ENCODE measurements at places on chromosomes 13 and 19.
A peak's percentile ranks its signal among the peaks of the same experiment; 100 is the strongest.

DNA sequence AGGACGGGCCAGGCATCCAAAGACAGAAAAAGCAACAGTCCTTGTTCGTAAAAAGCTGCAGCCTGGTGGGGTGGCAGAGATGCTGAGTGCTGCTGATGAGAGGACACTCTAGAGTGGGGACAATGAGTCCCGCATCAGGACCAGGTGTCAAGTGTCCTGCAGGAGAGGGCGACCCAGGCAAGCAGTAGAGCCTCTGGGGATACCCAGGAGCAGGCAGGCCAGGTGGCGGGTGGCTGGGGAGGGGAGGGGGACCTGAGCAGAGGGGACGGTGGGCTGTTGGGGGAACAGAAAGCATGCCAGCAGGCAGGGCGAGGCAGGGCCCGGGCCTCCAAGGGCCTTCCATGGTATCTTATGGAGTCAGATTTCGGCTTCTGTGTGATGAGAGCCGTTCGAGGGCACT lies 35.8 kb downstream of the GGACT start:
- no peak for DNase-seq

DNA sequence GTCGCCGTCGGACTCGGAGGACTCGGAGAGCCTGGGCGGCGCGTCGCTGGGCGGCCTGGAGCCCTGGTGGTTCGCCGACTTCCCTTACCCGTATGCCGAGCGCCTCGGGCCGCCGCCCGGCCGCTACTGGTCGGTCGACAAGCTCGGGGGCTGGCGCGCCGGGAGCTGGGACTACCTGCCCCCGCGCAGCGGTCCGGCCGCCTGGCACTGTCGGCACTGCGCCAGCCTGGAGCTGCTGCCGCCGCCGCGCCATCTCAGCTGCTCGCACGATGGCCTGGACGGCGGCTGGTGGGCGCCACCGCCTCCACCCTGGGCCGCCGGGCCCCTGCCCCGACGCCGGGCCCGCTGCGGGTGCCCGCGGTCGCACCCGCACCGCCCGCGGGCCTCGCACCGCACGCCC lies 2.5 kb upstream of the GRWD1 start:
- DNase-seq: peak; percentile 34

DNA sequence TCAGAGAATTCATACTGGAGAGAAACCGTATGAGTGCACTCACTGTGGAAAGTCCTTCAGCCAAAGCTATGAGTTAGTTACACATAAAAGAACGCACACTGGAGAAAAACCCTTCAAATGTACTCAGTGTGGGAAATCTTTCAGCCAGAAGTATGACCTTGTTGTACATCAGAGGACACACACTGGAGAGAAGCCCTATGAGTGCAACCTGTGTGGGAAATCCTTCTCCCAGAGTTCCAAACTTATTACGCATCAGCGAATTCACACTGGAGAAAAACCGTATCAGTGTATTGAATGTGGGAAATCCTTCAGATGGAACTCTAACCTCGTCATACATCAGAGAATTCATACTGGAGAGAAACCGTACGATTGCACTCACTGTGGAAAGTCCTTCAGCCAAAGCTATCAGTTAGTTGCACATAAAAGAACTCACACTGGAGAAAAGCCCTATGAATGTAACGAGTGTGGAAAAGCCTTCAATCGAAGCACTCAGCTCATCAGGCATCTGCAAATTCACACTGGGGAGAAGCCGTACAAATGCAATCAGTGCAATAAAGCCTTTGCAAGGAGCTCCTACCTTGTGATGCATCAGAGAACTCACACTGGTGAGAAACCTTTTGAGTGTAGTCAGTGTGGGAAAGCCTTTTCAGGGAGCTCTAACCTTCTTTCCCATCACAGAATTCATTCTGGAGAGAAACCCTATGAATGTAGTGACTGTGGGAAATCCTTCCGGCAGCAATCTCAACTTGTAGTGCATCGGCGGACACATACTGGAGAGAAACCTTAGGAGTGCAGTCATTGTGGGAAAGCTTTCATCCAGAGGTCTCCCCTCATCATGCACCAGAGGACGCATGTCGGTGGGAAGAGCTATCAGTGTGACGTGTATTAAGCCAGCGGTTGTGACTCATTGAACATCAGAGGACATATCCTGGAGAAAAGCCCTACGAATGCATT lies 16.5 kb upstream of the ZNF8 start:
- no peak for DNase-seq

DNA sequence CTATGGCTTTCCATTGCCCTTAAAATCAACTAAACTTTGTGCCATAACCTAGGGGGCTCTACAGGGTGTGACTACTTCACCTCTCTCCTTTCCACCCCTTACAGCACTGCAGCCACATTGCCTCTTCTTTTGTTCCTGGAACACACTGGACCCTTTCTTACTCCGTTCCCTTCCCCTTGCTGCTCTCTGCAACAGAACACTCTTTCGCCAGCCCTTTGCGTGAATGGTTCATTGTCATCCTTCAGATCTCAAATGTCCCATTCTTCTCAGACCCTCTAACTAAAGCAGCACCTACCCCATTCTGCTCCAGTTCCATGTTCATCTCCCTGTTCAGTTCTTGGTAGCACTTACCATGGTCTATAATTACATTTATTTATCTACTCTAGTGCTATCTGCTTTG lies 208.3 kb downstream of the OXGR1 start:
- DNase-seq: no peak

- no peak for DNase-seq
Measured at GRCh38 chr19:2715470-2716274, 5.5 kb downstream of the DIRAS1 start.

GRCh38 chr13:109584844-109585361 lies 201.5 kb downstream of the IRS2 start:
- DNase-seq: no peak

DNA sequence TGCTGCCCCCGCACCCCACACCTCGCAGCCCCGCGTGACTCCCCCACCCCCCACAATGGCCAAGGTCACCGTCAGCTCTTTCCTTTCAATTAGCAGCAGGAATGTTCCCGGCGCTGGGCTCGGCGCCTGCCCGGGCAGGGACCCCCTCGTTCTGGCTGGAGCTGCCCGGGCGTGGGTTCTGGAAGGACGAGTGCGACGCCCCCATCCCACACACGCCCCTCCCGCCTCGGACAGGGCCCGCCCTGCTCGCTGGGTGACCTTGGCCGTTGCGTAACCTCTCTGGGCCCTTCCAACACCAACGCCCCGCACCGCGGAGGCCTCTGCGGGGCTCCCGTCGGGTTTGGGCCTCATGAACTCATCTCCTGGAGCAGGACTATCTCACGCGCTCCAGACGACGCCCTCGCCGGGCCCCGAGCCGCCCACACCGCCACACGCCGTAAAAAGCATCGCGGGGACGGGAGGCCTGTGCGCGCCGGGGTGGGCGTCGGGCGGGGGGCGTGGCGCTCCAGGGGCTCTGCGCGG lies 10.3 kb downstream of the PALM start:
- DNase-seq: peak; percentile 45

GRCh38 chr13:43432958-43433357 lies 353.8 kb downstream of the ENOX1 start:
- DNase-seq: no peak

- DNase-seq: no peak
Measured at GRCh38 chr13:74869846-74870245, 612.1 kb downstream of the TBC1D4 start.

- no peak for DNase-seq
Measured at GRCh38 chr19:47786566-47786965, 8.1 kb downstream of the SELENOW start.

GRCh38 chr13:44040818-44041100 lies 161.1 kb downstream of the LACC1 start:
- no peak for DNase-seq

DNA sequence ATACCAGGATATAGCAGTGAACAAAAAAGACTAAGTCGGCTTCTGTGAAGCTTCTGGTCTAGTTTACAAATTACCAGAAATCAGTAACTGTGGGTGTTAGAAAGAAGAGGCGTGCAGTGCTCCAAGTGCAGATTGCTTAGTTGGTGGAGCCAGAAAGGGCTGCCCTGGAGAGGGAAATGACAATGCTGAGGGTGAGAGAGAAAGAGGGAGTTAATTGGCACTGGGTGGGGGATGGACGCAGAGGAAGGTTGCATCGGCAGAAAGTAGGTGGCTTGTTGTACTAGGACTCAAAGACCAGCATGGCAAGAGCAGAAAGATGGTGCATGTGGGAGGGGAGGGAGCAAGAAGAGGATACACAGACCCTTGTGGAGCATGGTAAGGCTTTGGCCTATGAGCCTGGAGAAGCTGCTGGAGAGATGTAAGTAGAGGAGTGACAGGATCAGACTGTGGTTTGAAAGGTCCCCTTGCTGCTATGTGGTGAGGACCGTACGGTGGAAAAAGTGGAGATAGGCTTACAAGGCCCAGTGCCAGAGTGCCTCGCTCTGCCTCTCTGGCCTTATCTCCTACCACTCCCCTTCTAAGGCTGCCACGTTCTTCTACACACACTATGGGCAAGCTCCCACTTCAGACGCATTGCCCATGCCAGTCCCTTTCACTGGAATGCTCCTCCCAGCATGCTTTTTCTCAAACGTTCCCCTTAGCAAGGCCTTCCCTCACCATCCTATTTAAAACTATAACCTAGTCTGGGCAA lies 13.5 kb downstream of the SMG9 start:
- DNase-seq: no peak

DNA sequence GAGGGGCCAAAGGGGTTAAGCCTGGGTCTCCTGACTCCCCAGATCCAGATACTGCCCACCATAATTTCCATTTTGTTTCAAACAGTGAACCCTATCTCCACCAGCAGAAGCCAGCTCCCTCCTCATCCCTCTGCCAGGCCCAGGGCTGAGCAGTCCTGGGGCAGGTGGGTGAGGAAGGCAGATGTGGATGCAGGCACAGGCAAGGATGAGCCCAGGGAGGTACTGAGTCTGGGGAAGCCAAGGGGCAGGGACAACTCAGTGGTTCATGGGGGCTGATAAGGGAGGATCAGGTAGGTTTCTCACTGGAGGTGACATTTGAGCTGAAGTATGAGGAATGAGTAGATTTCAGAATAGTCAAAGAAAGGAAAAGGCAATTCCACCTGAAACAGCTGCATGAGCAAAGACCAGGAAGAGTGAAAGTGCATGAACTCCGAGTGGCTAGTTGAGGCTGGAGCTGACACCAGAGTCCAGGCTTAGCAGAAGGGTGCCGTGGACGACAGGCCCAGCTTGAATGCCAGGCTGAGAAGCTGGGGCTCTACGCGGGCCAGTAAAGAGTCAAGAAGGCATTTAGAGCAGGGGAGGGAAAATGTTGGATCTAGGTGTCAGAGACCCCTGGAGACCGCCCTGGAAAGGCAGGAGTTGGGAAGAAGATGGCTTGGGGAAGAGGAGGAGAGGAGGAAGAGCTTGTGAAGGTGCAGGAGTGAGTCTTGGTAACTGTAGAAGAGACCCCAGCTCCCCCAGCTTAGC lies 10.3 kb downstream of the CIC start:
- no peak for DNase-seq

DNA sequence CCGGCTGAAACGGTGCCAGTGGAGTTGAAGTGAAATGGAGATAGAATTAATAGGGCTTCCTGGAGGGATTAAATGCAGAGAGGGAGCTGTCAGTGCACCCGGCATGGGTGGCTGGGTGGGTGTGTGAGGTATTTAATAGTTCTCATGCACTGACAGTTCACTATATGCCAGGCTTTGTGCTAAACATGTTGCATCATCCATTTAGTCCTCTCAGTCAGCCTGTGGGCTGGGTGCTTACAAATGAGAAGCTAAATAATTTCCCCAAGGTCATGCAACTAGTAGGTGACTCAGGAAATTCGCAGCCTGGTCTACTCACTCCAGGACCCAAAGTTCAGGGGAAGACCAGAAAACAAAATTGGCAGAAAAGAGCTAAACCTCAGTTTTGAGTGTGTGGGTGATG lies 63.5 kb upstream of the SPATA13 start:
- peak; percentile 64 for DNase-seq

- DNase-seq: peak; percentile 38
Measured at GRCh38 chr13:36436811-36437210, 4.5 kb downstream of the CCNA1 start.

DNA sequence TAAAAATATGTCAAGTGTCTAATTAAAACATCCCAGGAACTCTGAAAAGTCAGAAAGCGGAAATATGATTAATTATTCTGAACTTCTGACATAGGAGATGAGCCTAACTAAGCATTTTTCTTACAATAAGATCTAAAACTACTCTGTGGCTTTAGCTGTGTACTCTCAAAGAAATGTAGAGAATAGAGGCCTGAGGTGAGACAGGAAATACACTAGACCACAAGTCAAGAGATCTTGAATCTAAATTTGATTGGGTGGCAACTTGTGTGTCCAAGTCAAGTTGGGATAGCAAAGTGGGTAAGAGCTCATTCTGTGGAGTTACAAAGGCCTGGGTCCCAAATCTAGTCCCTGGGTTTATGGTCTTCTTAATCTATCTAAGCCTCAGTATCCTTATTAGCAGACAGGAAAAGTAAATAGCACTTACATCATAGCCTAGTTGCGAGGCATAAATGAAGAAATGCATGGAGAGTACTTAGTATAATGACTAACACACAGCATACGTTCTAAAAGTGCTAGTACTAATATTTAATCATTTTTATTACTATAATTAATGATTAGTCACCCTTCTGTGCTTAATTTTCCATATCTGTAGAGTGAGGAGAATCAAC lies 9.4 kb upstream of the LRRC63 start:
- no peak for DNase-seq

DNA sequence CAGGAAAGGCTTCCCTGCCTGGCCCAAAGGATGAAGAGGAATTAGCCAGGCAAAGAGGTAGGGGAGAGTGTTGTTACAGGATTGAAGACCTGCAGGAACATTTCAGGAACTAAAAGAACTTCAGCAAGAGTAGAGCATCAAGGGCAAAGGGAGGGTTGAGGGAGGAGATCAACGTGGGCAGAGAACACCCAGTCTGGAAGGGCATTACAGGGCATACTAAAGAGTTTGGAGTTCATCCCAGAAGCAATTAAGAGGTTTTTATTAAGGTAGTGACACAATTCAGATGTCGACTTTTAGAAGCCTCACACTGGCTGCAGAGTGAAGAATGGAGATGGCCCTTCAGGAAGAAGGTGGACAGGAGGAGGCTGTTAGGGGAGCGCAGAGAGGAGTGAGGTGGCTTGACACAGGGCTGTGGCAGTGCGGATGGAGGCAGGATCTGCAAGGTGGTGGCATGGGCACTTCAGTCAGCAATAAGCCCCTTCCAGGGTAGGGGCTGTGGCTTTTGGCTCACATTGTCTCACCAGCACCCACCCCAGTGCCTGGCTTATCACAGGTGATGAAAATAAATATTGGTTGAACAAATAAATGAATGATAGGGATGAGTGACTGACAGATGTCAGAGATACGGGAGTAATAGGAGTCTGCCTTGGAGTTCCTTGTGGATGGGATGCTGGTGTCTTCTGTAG lies 24.9 kb downstream of the TEX26 start:
- no peak for DNase-seq

Data from inflammatory macrophage (primary cell).